ENCODE measurements at places on chromosomes 12 and 14.

- no peak for DNase-seq
Observed at GRCh38 chr12:15151161-15152091, 69.8 kb downstream of the RERG start.

- DNase-seq, result no peak
Observed at GRCh38 chr12:53332744-53333143, 3.4 kb downstream of the SP7 start.

DNA sequence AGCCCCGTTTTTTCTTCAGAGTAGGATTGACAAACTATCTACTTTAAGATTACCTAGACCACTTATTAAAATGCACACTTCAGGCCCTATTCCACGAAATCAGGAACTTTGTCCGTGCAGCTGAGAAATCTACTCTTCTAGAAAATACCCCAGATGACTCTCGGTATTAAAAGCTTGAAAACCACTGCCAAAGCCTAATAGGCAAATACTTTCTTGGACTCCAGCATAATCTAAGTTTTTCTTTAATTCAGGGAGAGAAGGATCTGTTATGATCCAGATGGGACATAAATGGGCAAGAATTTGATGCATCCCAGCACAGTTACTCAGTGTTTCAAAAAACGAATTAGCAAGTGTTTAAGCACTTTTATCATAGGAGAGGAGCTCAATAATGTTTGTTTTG is 94.5 kb downstream of the TMX1 start:
- no peak for DNase-seq

DNA sequence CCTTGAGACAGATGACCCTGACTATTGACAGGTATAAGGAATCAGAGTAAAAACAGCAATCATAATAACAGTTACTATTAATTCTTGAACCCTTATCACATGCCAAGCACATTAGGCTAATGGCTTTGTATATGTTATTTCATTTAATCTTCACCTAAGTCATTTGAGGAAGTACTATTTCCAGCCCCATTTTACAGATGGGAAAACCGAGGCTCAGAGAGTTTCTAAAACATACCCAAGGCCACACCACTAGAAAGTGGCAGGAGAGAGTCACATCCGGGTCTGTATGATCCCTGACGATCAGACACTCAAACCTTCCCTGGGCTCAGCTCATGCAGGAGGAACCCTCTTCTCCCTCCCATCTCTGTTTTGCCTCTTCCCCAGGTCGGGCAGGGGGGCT is 209.5 kb downstream of the RBM19 start:
- DNase-seq, result no peak

- DNase-seq, result no peak
Observed at GRCh38 chr12:113120670-113121370, 14.7 kb downstream of the RASAL1 start.

- DNase-seq, result no peak
Observed at GRCh38 chr12:78721906-78722305, 142.7 kb upstream of the SYT1 start.

- DNase-seq, result no peak
Observed at GRCh38 chr14:99966037-99966835, 99.0 kb upstream of the EVL start.

DNA sequence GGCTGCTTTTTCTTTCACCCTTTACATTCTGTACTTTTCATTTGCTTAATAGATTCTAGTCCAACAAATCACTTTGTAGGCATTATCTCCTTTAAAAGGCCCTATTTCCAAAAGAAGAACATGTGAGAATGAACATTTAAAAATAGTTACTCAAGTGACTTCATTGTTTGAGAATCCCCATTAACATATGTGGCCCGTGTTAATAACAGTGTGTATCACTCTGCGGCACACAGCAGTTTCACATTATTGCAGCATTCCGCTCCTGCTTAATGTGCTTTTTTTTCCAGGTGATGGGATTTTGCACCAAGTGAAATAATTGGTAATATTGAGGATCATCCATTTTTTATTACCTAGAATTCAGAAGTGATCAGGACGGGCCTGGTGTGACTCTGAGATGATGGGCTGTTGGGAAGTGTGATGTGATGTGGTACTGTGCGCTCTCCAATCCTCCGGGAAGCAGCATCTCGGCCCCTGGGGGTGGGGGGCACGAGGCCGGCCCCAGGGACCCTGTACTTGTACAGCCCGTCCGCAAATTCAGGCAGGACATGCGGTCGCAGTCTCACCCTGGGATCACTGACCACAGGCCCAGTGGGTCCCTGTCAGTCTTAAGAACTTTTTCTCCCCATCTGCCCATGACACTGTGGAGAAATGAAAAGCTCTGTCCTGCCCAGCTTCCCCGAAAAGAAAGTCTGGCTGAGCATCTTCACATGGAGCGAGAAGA is 32.9 kb downstream of the SLC15A4 start:
- no peak for DNase-seq

DNA sequence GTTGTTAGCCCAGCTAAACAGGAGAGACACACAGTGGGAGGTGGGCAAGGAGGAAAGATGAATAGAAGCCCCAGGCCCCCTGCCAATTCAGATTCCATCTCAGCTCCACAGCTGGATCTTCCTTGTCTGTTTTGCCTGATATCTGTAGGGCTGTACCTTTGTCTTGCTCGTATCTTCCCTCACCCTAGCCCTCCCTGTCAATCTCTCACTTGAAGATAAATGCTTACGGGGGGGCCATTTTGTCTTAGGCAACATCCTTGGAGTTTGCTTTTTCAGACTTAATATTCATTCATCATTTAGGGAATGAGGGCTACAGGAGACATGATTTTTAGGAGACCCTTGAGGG is 2.4 kb downstream of the KIF5A start:
- no peak for DNase-seq

GRCh38 chr12:2614341-2614740 is 180.4 kb upstream of the FKBP4 start:
- no peak for DNase-seq

Data from epithelial cell of proximal tubule (primary cell).